Cardiac ventricle fibroblast (primary cell): ENCODE measurements at places on chromosomes 6 and 20. TPM values are rescaled to one million over a fixed set of nuclear protein-coding genes. Genes with fewer than 3 reads are reported as not detected.

Gene EPPIN
- not detected in 2 replicates for total RNA-seq

Gene SLC22A3
- total RNA-seq = 4.5 and 6.3 TPM in 2 replicates

Gene FERMT1
- 1.6 and 4.9 TPM in 2 replicates for total RNA-seq

Gene FAM184A
- 0.56 and 0.83 TPM in 2 replicates for total RNA-seq

Gene ADGRB3
- 5.0 and 6.4 TPM in 2 replicates for total RNA-seq

Gene C20orf144
- total RNA-seq = not detected in 2 replicates

Gene LHFPL5
- not detected in 2 replicates for total RNA-seq

Gene MAS1
- total RNA-seq = 0.05 and 0.25 TPM in 2 replicates

Gene PRKN
- total RNA-seq = 3.4 and 8.4 TPM in 2 replicates

Gene TOMM6
- total RNA-seq = 148 TPM in 2 replicates

Gene MBOAT1
- 0.24 and 0.69 TPM in 2 replicates for total RNA-seq

Gene BAG2
- total RNA-seq = 6.6 and 6.7 TPM in 2 replicates

Gene SLC12A5
- not detected in 2 replicates for total RNA-seq

Gene AKAP12
- total RNA-seq = 30.6 and 30.9 TPM in 2 replicates

Gene LY6G6D
- total RNA-seq = not detected in 2 replicates

Gene DEFB129
- not detected in 2 replicates for total RNA-seq

Gene GNAS-AS1
- 0.49 and 0.75 TPM in 2 replicates for total RNA-seq

Gene SAMD5
- 0.12 and 0.29 TPM in 2 replicates for total RNA-seq

Gene LRP11
- total RNA-seq = 26.2 and 44.3 TPM in 2 replicates

Gene MATN4
- not detected in 2 replicates for total RNA-seq

Gene ZNF165
- total RNA-seq = 0.05 and 0.31 TPM in 2 replicates

Gene CEP250
- total RNA-seq = 20.3 and 30.8 TPM in 2 replicates

Gene GSTA3
- total RNA-seq = not detected in 2 replicates

Gene OVOL2
- not detected in 2 replicates for total RNA-seq

Gene TMEM200A
- 0.98 and 1.00 TPM in 2 replicates for total RNA-seq

Gene TSHZ2
- 14.0 and 16.7 TPM in 2 replicates for total RNA-seq

Gene NRSN1
- not detected in 2 replicates for total RNA-seq
